Small intestine (tissue), 16 donors: ENCODE measurements at places on chromosomes 6 and 20. TPM values are rescaled to one million over a fixed set of nuclear protein-coding genes. Genes with fewer than 3 reads are reported as not detected.

SULF2 gene
- polyA plus RNA-seq, result 10.3 TPM

CYP39A1 gene
- polyA plus RNA-seq, result 2.5 TPM

KCNB1 gene
- polyA plus RNA-seq, result 0.38 TPM

NKX2-2 gene
- 3.7 TPM for polyA plus RNA-seq

RNF114 gene
- polyA plus RNA-seq, result 118 TPM

KCNK17 gene
- polyA plus RNA-seq, result not detected
